ENCODE measurements at places on chromosomes 12 and 14. TPM values are rescaled to one million over a fixed set of nuclear protein-coding genes. Genes with fewer than 3 reads are reported as not detected.

CAPZA3 gene
- not detected for total RNA-seq

CCDC38 gene
- 0.50 TPM for total RNA-seq

PLD4 gene
- total RNA-seq = not detected

KRT82 gene
- not detected for total RNA-seq

GLTP gene
- 19.2 TPM for total RNA-seq

MYRFL gene
- not detected for total RNA-seq

CCDC196 gene
- total RNA-seq = not detected

EP400 gene
- 54.1 TPM for total RNA-seq

TMEM253 gene
- total RNA-seq = not detected

NUBPL gene
- 7.4 TPM for total RNA-seq

CHURC1 gene
- 49.3 TPM for total RNA-seq

CABP1 gene
- not detected for total RNA-seq

TMEM229B gene
- 5.1 TPM for total RNA-seq

KRT85 gene
- total RNA-seq = not detected

KRT3 gene
- not detected for total RNA-seq

GPR68 gene
- 48.0 TPM for total RNA-seq

OR6C2 gene
- total RNA-seq = not detected

RPGRIP1 gene
- total RNA-seq = not detected

SLC6A12 gene
- not detected for total RNA-seq

KMT2D gene
- 107 TPM for total RNA-seq

OR4N2 gene
- total RNA-seq = not detected

KRT2 gene
- total RNA-seq = not detected

TMTC1 gene
- 0.07 TPM for total RNA-seq

TMCC3 gene
- 0.33 TPM for total RNA-seq

FAM222A gene
- 1.6 TPM for total RNA-seq

P2RX2 gene
- not detected for total RNA-seq

MMP14 gene
- 1.3 TPM for total RNA-seq

KRT71 gene
- not detected for total RNA-seq

PAPLN gene
- total RNA-seq = 0.73 TPM

SMIM41 gene
- not detected for total RNA-seq

BATF gene
- 81.3 TPM for total RNA-seq

TROAP gene
- 89.5 TPM for total RNA-seq

NANOG gene
- not detected for total RNA-seq

PIP4P1 gene
- 30.9 TPM for total RNA-seq

PLEKHH1 gene
- total RNA-seq = 0.79 TPM

DTX1 gene
- 0.16 TPM for total RNA-seq

CSRP2 gene
- total RNA-seq = 1.2 TPM

KTN1 gene
- total RNA-seq = 85.1 TPM

SYNE3 gene
- 65.8 TPM for total RNA-seq

SYNDIG1L gene
- not detected for total RNA-seq

ACSM4 gene
- not detected for total RNA-seq

RERG gene
- not detected for total RNA-seq

TAS2R46 gene
- total RNA-seq = 1.1 TPM

WNT1 gene
- total RNA-seq = 1.2 TPM

TRIM9 gene
- total RNA-seq = 0.79 TPM

RNF212B gene
- not detected for total RNA-seq

SLC25A47 gene
- total RNA-seq = not detected

HOXC11 gene
- not detected for total RNA-seq

C14orf132 gene
- 0.20 TPM for total RNA-seq

CCDC197 gene
- 0.14 TPM for total RNA-seq

CLEC9A gene
- not detected for total RNA-seq

CD27 gene
- 44.9 TPM for total RNA-seq

Data from activated CD8-positive, alpha-beta memory T cell treated with anti-CD3 and anti-CD28 coated beads, Interleukin-2, amount 10 ng/mL, durations not matched to agents 7 days and 5 days (primary cell).